Stimulated activated CD4-positive, alpha-beta T cell treated with anti-CD3 and anti-CD28 coated beads, Interleukin-1b, Interleukin-23, amount 100 ng/mL, for 48 hours (primary cell): ENCODE measurements at places on chromosomes 12 and 14.

DNA sequence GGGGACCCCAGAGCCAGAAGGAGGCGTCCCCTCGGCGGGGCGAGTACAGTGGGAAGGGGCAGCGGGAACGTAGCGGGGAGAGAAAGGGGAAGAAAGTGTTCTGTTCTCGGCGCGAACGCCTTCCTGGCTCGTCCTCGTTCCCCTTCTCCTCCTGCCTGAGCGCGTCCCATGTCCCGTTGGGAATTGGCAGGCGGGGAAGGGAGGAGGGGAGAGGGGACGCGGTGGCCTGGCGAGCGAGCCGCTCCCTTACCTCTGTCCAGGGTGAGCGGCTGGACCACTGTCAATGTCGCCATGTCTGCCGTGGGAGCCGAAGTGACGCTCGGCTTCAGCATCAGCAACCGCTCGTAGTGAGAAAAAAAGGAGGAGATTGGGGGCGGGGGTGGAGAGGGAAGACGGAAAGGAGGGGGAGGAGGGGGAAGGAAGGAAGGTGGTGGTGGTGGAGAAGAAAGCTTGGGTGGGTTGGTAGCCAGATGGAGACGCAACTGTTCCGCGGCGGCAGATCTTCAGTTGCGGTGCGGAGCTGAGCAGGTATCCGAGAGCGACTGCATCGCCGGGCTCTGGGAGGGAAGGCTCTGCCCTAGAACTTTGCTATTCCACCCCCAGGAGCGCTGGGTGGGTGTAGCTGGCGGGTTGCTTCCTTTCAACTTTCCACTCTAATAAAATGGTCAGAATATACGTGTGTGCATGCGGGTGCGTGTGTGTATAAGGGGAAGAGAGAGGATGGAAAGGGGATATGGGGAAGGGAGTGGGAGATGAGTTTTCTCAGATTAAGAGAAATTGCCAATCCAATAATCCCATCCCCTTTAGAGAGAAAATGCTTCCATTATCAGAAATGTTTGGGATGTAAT, at the start of gene LIN7A:
Gene LIN7A (minus strand): TSS at position 544 of the 848 bp plus-strand sequence. CDS start 212 bp downstream, at position 332.
- DNase-seq, result no peak

GRCh38 chr14:77318006-77318553, 2.6 kb downstream of the POMT2 start:
- no peak for DNase-seq

DNA sequence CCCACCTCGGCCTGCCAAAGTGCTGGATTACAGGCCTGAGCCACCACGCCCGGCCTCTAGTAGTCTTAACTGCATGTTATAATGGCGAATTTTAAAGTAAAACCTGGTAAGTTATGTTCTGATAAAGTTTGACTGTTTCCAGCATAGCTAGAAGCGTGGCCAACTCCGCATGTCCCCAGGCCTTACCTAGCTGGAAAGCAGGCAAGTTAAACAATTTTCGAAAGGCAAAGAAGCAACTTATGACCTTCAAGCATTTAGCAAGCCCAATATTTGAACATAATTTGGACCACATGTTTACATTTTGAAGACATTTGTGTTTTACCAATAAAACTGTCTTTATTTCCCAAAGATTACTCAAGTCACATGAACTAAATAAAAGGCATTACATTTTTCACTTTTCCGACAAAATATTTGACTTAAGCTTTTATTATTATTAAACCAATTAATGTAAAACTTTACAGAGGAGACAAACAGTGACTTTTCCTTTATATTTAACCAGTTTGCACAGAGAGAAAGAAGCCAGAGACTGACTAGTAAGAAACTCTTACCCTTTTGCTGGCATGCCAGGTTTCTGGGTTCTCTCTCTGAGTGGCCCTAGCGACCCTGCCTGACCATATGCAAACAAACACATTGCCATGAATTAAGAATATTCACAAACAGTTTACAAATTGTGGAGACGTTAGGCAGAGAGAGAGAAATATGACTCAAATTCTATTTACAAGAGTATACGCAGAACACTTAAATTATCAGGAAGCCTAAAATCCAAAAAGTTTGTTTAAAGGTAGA, 106.3 kb downstream of the RIN3 start:
- no peak for DNase-seq

GRCh38 chr14:34243001-34243400, 219.0 kb downstream of the SPTSSA start:
- DNase-seq, result no peak

GRCh38 chr14:45364565-45365156, 111.7 kb upstream of the MIS18BP1 start:
- no peak for DNase-seq

- DNase-seq, result no peak
Measured at GRCh38 chr12:99130808-99131553, 485.9 kb downstream of the APAF1 start.

- DNase-seq, result no peak
Measured at GRCh38 chr14:91372671-91373495, 44.7 kb downstream of the CCDC88C start.

GRCh38 chr12:68768431-68768939, 22.5 kb downstream of the SLC35E3 start:
- no peak for DNase-seq

DNA sequence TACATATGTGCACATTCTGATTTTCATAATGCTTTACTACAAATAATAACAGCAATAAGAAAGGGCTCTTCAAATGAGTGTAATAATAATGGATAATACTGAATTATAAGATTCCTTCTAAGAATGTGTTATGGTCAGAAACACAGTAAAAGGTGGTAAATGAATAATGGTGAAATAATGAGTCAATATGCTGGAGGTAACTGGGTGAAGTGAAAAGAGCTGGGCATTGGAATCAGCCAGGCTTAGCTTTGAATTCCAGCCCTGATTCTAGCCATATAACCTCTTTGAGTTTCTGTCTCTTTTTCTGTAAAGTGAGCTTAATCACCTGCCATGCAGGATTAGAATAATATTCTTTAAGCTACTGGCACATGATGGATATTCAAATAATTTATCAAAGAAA, 39.1 kb downstream of the PLEKHA5 start:
- DNase-seq, result no peak

- no peak for DNase-seq
Measured at GRCh38 chr12:120599672-120600552, 18.7 kb upstream of the POP5 start.

- no peak for DNase-seq
Measured at GRCh38 chr12:86659985-86660384, 403.8 kb upstream of the MGAT4C start.

DNA sequence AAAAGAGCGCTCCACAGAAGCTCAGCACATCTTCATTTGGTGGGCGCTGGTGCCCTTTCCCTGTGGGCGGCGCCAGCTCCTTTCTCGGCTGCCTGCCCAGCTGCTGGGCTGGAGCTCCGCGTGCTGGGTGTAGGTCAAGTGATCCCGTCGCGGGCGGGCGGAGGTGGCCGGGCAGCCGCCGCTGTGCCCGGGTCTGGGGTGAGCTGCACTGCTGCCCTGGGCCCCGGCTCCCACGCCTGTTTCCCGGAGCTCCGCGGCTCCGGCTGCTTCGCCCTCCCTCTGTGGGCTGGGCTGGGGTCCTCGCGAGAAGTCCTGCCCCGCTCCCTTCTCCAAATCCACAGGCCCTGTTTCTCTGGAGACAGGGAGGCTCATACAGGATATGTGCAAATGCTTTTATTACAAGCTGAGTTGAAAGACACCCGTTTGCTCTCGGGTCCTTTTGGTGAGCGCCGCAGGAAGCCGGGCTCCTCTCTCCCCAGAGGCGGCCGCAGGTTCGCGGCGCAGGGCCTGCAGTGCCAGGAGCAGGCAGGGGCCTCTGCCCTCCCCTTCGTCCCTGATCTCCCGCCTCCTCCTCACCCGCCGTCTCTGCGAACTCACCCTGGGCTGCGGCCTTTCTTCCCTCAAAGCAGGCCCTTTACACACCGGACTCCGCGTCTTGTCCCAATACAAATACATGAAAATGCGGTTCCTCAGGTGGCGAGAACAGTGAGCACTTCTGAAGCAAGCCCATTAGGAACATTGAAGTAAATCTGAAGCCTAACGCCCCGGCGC, 67.8 kb upstream of the CAPRIN2 start:
- DNase-seq, result no peak

DNA sequence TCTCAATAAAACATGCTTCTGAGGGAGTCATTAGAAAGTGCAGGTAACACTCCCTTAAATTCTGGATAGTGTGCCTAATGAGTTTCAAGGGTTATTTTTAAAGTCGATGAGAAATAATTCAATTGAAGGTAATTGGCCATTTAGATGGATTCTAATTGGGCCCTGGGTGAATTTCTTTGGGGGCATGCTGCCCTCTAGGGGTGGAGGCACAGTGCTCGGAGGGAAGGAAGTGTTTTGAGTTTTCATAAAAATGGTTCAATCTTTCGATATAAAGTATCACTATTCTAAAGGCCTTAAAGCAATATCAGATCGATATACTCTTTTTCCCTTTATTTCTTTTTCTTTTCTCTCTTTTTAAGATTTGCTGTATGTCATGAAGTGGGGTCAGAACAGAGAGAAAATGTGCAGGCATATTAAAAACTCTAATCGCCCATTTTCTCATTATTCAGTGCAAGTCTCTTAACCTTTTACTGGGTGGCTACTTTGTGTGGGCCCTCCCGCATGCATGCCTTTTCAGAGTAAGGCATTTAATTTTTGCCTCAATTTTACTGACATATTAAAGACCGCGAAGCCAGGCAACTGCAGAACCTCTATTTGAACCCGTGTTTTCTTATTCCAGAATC, 25.5 kb downstream of the NKX2-8 start:
- no peak for DNase-seq

DNA sequence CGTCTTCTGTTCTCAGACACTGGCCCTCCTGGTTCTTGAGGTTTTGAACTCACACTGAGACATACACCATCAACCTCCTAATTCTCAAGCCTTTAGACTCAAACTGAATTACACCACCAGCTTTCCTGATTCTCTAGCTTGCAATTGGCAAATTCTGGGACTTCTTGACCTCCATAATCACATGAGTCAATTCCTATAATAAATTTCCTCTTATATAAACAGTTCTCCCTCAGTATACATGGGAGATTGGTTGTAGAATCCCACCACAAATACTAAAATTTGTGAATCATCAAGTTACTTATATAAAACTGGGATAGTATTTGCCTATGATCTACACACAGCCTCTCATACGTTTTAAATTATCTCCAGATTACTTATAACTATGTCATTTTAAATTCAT, 162.2 kb downstream of the DIO2 start:
- DNase-seq, result no peak

- DNase-seq, result peak; percentile 76
Measured at GRCh38 chr12:121297435-121297991, 1.0 kb upstream of the CAMKK2 start.

- DNase-seq, result no peak
Measured at GRCh38 chr14:78974691-78975090, 804.5 kb downstream of the NRXN3 start.

- no peak for DNase-seq
Measured at GRCh38 chr12:116933091-116933490, 22.3 kb downstream of the FBXW8 start.

- no peak for DNase-seq
Measured at GRCh38 chr12:26499979-26500640, 304.7 kb downstream of the SSPN start.

GRCh38 chr12:7042842-7043241, 17.7 kb upstream of the C1S start:
- no peak for DNase-seq

DNA sequence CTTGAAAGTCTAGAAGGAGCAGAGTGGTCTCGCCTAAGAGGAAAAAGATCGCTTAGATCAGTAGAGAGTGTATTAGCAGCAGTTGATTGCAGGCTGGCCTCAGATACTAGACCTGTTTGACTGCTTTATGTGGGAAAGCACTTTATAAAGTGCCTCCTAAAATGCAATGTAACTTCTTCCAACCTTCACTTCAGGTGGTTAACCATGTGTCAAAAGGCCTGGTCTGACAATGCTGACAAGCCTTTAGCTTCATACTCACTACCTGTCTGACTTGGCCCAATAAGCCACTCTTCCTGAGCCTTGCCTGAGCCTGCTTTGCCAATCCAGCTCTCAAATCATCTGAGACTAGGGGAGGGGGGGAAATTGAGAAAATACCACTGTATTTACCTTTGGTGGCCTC, 14.6 kb downstream of the MGAT4C start:
- no peak for DNase-seq

- no peak for DNase-seq
Measured at GRCh38 chr14:50312734-50313054, 570 bp downstream of the DMAC2L start.

DNA sequence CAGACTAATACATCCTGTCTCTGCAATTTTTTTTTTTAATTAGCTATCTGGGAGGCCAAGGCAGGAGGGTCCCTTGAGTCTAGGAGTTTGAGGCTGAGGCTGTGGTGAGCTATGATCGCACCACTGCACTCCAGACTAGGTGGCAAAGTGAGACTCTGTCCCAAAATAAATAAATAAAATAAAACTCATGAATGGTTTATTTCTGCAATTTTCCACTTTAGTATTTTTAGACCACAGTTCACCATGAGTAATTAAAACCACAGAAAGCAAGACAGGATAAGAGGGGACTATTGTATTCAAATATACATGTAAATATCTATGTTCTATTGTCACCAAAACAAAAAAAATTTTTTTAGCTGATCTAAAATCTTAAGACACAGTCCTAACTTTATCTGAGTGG, 17.8 kb downstream of the TAOK3 start:
- DNase-seq, result no peak

GRCh38 chr14:85293612-85294234, 236.2 kb upstream of the FLRT2 start:
- no peak for DNase-seq

DNA sequence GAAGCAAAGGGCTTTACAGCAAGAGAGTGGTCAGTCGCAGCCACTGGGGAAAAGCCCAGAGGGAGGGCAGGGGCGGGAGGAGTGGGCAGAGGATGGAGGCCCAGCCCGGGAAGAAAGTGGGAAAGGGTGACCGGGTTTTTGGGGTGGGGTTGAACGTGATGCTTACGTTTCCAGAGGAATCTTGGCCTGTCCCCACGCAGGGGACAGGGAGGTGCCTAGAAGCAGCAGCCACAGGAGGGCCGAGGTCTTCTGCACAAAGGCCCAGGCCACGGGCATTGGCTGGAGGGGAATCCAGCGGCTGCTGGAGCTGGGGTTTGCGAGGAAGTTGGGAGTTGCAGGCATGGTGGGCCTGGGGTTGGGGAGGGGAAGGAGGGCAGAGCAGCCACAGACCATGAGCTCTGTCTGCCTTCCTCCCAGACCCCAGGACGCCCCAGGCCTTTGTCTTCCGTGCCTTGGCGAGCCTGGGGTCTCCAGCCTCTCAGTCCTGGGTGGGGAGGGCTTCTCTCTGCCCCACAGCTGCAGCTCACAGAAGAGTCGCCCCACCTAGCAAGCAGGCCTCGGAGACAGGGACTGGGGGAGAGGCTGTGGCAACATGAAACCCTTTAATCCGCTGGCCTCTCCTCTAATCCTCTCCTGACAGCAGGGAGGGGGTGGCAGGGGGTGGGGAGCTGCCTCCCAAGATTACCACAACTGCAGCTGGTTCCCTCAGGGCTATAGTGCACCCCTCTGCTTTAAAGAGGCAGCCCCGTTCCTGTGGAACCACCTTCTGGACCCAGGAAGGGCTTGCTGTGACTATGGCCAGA, at the start of gene CACNA2D4:
Gene CACNA2D4 (minus strand): TSS at position 572 of the 803 bp plus-strand sequence. CDS start 179 bp downstream, at position 393.
- DNase-seq, result no peak

DNA sequence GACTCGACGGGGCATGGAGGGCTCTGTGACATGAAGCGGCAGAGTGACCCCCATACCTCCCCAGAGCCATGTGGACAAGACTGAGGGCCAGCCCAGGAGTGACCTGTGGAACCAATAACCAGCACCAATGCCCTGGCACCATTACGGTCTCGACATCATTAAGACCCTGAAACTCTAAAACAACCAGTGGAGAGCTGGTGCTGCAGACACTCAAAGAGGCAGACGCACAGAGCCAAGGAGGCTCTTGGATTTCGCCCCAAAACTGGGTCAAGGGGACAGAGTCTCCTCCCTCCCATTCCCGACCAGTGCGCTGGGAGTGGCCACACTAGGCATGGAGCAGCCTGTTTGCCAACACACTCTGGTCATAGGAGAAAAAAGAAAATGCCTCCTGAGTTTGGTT, 41.6 kb upstream of the VASH1 start:
- no peak for DNase-seq
